ENCODE measurements at places on chromosomes 4 and X. TPM values are rescaled to one million over a fixed set of nuclear protein-coding genes. Genes with fewer than 3 reads are reported as not detected.

DNA sequence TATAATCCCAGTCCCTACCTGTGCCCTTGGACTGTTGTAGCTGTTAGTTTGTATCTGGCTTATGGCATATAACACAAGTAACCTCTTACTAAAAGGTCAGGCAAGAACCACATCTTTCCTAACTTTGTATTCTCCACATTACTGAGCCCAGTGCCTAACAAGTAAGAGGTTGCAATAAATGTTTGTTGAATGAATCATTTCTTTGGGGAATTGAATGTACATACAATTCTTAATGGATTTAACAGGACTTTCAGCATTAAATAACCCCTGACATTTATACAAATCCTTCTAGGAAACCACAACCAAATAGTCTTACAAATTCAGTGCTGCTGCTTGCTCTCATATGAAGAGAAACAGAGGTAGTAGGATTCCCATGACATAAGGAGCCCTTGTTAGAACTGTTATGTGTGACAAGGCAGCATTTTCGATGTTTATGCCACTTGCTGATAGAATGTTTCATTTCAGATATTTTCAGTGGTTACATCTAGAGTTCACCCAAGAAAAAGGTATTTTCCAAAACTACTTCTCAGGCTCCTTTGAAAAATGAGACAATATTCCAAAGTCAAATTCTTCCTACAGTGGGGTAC, 62.0 kb downstream of the MBNL3 start:
- no peak for DNase-seq

DNA sequence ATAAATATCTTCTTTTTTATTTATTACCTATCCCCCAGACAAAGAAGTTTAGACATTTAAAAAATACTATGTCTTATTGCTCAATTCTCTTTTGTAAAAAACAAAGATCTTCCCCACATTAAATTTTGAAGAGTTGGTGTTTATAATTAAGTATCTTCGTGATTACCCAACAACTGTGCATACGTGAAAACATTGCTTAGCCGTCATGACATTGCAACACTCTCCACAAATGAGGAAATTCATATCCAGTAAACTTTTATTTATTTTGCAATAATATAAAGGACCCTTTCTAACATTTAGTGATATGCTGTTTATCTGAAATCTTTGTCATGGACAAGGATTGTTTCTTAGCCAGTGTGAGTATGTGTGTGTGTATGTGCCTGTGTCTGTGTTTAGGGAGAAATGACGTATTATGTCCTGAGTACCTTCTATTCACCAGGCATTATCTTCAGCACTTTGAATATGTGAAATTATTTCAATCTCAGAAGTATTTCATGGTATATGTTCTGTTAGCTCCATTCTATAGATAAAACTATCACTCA, 26.1 kb upstream of the EREG start:
- no peak for DNase-seq

DNA sequence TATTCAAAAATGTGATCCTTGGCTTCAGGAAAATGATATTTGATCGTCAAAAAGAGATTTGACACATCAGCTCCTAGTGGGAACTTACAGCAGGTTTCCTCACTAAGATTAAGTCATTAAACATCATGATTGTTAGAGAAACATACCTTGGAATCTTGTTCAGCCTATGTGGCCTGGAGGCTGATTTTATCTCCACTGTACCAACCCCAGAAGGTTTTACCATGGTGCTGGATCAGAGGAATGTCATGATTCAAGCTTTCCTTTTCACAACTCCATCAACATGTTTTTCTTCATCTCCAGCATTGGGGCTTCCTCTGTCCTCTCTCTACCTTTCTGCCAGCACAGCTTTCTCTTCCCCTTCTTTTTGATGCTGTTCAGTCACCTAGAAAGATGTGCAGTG, 68.4 kb upstream of the MID1IP1 start:
- DNase-seq = peak; percentile 1

DNA sequence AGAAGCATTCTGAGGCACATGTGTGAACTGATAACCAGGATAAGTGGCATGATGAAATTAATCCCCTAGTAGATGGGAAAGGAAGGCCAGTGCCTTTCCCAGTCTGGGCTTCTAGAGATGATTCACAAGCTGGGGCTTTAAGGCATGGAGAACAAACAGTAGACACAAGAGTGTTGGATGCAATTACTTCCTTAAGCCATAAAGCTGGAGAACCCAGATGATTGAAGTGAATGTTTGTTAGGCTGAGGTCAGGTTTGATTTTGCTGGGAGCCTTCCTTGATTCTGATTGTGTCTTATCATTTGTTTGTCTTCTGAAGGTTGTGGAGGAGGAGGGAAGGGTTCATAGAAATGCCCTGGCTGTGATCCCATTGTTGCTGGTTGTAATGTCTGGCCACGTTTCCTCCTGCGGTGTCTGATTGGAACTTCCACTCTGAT, 125.2 kb downstream of the NHS start:
- peak; percentile 33 for DNase-seq

- DNase-seq = no peak
These were observed 57.7 kb upstream of the TENM3 start for GRCh38 chr4:182185491-182185890.

- peak; percentile 19 for DNase-seq
These were observed 298.1 kb downstream of the PDGFC start for GRCh38 chr4:156673483-156673882.

The VGLL1 gene
- total RNA-seq = not detected

GRCh38 chr4:1405254-1405635, 997 bp downstream of the NKX1-1 start:
- no peak for DNase-seq

The PAGE2B gene
- total RNA-seq = not detected

The ARHGAP6 gene
- total RNA-seq = 0.36 TPM

DNA sequence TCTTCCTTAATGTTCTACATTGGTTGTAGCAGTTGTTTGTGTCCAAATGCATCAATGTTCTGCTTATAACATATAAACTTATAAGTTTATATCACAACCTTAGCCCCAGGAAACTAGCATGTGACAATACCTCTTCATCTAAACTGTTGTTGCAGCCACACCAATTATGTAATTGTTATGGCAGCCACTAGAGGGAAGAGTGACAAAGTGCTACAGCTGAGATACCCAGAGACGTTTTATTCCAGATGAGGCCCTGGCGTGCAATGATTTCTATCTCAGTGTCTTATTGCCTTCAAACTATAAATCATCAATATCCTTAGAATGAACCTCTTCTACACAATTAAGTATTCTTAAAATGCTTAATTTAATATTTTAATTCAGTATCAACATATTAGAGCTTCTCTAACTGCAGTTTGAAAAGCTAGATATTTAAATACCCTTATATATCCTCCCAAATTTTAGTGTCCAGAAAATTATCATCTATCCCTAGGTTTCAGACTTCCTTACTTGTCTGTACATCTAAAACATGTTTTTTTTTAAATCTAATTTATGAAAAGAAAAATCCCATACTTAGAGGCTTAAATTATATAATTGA, 171.6 kb downstream of the PCDH10 start:
- DNase-seq = peak; percentile 14

DNA sequence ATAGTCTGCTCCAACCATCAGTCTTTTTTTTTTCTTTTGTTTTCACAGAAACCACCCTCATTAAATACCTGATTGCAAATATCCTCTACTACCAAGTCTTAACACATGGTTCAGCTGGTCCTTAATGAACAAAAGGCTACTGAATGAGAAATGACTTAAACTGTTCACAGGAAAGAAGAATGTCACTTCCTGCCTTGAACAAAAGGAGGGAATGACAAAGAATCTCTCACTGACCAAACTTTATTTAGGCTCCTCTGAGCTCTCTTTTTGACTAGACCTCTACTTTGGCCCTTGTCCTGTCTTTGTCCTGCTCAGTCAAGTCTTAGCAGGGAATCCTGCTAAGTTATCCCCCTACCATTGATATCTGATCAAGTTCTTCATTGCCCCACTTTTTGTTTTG, 31.8 kb upstream of the GJB1 start:
- no peak for DNase-seq

GRCh38 chr4:106426069-106426468, 57.5 kb upstream of the GIMD1 start:
- DNase-seq = no peak

The NDST3 gene
- 0.57 TPM for total RNA-seq

DNA sequence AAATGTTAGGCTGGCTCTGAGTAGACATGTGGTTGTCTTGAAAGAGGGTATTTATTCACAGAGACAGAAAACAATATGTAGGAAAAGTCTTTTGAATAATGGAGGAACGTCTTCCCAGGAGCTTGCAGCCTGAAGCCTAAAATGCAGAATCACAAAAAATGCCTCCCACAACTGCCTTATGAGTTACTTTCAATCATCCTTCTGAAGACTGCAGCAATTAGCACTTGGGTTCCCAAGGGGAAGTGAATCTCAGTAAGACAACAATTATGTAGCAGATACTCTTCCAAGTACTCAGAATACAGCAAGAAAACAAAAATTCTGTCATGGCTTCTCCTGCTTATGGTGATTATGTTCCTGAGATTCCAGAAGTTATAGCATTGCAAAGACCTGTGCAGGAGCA, 166.6 kb upstream of the TBL1X start:
- DNase-seq = no peak

The ANKRD50 gene
- 2.8 TPM for total RNA-seq

DNA sequence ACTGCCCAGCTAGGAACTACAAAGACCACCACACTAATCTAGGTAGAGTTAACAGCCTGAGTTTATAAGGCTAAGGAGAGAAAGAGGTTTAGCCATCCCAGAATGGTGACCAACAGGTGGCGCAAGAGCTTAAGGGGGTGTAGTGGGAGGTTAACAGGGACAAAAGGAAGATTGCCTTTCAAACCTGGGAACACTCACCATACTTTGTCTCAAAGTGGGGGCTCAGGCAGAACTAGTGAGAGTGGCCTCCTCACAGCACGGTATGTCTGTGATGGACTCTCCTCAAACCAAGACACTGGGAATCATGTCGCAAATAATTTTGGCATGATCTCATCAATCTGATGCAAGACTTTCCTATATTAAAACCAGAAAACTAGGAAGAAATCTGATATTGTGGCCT, 23.4 kb downstream of the CCNI start:
- peak; percentile 30 for DNase-seq

The JAKMIP1 gene
- 0.40 TPM for total RNA-seq

DNA sequence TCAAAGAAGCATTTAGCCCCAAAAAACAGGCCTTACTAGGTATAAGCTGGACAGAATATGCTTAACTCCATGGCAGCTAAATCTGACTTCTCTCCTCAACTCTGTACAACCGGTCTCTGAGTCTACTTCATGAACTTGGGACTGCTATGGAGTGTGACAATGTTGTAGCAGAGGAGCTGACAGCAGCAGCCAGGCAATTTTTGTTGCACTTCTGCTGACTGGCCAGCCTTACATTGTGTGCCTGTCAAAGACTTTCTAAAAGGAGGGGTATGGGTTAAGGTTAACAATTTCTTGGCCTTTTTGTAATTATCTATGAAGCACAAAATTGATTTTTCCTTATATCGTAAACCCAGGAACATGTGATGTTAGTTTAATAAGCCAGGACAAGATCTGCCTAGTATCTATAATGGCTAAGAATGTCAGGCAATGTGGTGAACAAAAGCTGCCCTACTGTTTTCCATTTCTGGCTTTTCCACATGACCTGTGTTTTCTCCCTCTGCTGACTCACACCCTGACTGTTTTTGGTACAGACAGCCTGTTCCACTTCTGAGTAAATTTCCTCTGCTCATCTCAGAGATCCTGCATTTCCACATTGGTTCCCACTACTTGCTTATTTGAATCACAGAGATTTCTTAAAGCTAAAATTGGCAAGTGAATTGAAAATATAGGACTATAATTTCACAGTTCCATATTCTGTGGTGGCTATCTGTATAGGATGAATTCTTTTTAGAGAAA, 9.3 kb downstream of the NOX1 start:
- peak; percentile 17 for DNase-seq

- no peak for DNase-seq
These were observed 203.8 kb downstream of the AASDH start for GRCh38 chr4:56183344-56183959.

DNA sequence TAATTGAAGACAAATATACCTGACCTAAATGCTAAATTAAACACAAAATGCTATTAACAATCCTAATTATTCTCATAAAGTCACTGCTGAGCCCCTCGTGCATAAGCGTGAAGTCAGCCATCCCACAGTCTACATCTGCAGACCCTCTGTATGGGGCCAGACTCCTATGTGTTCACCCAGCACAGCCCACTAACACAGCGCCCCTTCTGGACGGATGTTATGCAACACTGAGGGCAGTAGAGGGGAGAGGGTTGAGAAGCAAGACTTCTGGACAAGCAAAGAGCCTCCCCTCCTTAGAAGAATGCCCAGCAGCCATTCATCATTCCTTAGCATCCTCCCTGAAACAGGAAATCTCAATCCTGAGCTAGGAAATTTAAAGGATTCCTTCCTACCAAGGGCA, 7.9 kb downstream of the TRPC3 start:
- DNase-seq = no peak

- DNase-seq = no peak
These were observed 161.5 kb upstream of the SFRP2 start for GRCh38 chr4:153950100-153950979.

- no peak for DNase-seq
These were observed 919.6 kb upstream of the DIAPH2 start for GRCh38 chrX:95764972-95765451.

The XAGE2 gene
- not detected for total RNA-seq

- no peak for DNase-seq
These were observed 54.8 kb upstream of the MAGEB16 start for GRCh38 chrX:35743331-35743730.

The MAGEC1 gene
- total RNA-seq = 3.9 TPM

The FDCSP gene
- 0.97 TPM for total RNA-seq

GRCh38 chr4:7419961-7420660, 14.6 kb downstream of the PSAPL1 start:
- no peak for DNase-seq

DNA sequence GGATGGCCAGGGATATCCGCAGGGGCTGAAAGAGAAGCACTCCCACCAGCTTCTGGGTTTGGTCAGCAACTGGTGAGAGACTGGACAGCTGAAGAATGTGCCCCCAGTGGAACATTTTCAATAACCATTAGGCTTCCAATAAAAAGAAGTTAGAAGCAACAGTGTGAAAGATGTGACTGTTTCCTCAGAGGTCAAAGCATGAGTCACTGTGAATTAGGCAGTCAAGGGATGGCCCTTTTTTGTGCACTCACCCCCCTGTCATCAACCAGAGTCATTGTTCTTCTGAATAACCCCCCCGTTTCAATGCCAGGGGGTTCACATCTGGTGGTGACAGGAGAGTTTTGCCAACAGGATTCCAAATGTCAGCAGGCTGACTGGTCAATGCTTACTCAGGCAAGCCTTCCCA, 74.6 kb upstream of the SH3RF1 start:
- peak; percentile 64 for DNase-seq

DNA sequence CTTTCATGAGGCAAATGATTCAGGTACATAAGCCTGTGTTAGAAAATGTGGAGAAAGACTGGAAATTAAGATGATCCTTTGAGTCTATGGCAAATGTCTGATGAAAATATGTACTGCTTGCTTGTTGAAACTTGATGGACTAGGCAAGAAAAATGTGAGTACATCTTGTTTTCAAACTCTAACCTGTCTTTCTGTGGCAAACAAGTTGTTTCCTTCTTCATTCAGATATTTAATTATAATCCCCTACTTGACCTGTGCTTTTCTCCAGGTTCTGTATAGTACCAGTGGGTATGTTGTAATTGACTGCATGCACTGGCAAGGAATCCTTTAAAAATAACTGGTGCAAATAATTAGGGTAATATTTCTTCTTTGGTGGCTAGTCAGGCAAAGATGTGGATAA, 136.7 kb downstream of the ARHGAP24 start:
- DNase-seq = no peak

- no peak for DNase-seq
These were observed 64.9 kb downstream of the CXorf49B start for GRCh38 chrX:71828086-71828485.

GRCh38 chr4:71980976-71981375, 50.8 kb upstream of the NPFFR2 start:
- DNase-seq = no peak

The PPP1R3F gene
- 7.2 TPM for total RNA-seq

GRCh38 chr4:3174371-3175338, 74.3 kb upstream of the MSANTD1 start:
- no peak for DNase-seq
